ENCODE measurements at places on chromosomes 2 and 18. TPM values are rescaled to one million over a fixed set of nuclear protein-coding genes. Genes with fewer than 3 reads are reported as not detected.

The ABCG8 gene
- not detected for total RNA-seq

The HIBCH gene
- 14.1 TPM for total RNA-seq

The HOXD13 gene
- 0.19 TPM for total RNA-seq

The NCKAP5 gene
- 0.61 TPM for total RNA-seq

The ALK gene
- not detected for total RNA-seq

The FAM237A gene
- total RNA-seq, result not detected

The AKAIN1 gene
- total RNA-seq, result not detected

The FLACC1 gene
- 0.20 TPM for total RNA-seq

The MPP4 gene
- total RNA-seq, result 0.06 TPM

The PCARE gene
- not detected for total RNA-seq

The GALNT5 gene
- 2.4 TPM for total RNA-seq

The RAD51AP2 gene
- total RNA-seq, result not detected

The EGR4 gene
- total RNA-seq, result 0.19 TPM

The MOCOS gene
- 2.7 TPM for total RNA-seq

The PTPRN gene
- 1.4 TPM for total RNA-seq

The ASXL3 gene
- not detected for total RNA-seq

Data from A549 treated with dexamethasone at 1 μM for 4 hours (cell line).